Fibroblast of the conjunctiva (primary cell): ENCODE measurements at places on chromosomes 13 and 19.
A peak's percentile ranks its signal among the peaks of the same experiment; 100 is the strongest.

DNA sequence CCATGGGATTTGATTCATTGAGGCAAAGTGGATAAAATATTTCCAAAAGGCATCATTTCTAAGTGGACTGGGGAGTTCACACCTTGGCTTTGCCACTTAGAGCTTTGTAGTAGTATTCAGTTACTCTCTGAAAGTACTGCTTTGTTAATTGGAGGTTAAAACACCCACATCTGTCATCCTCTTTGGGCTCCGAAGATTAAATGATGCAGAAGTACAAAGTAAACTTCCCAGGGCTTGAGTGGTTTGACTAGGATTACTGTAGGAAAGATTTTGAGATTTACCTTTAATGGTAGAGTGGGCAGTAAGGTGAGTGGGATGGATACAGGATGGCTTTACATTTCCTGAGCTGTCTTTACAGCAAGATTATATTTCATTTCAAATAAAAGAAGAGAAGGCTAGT lies 42.4 kb downstream of the WASF3 start:
- DNase-seq: no peak

GRCh38 chr13:86464193-86464592 lies 665.0 kb upstream of the SLITRK6 start:
- no peak for DNase-seq

GRCh38 chr13:71358218-71358617 lies 508.8 kb downstream of the DACH1 start:
- no peak for DNase-seq

- no peak for DNase-seq
These were observed 54.0 kb upstream of the TNFRSF19 start for GRCh38 chr13:23516190-23516589.

GRCh38 chr19:45144431-45145269 lies 16.1 kb downstream of the NKPD1 start:
- DNase-seq: no peak

- DNase-seq: no peak
These were observed 14.7 kb downstream of the MAG start for GRCh38 chr19:35306473-35307246.

DNA sequence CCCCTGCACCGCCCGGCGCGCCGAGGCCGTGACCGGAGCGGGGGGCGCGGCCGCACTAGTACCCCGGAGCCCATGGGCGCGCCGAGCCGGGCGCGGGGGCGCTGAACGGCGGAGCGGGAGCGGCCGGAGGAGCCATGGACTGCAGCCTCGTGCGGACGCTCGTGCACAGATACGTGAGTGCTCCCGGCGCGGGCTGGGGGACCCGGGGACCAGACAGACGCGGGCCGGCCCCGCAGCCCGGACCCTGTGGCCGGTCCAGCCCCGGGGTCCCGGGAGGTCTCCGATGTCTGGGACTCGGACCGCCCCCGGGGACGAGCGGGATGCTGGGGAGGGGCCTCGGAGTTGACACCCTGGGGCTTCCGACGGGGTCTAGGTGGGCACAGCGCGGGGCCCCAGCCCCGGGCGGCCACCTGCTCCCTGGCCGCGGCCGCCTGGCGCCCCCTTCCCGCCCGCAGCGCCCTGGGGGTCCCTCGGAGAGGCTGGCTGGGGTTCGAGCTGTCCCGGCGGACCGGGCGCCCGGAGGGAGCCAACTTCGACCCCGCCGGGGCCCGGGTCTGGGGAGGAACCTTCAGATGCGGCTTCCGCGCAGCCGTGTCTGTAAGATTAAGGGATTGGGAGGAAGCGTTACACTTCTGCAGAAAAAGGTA lies 568 bp downstream of the ATP11A start:
- no peak for DNase-seq

- DNase-seq: no peak
These were observed at the start of gene HPN for GRCh38 chr19:35041548-35042055. Gene HPN, plus strand, starts transcription at chr19:35041721. Its CDS starts 786 bp downstream, at chr19:35042507.

GRCh38 chr13:20291675-20292074 lies 59.6 kb upstream of the GJB6 start:
- DNase-seq: no peak

DNA sequence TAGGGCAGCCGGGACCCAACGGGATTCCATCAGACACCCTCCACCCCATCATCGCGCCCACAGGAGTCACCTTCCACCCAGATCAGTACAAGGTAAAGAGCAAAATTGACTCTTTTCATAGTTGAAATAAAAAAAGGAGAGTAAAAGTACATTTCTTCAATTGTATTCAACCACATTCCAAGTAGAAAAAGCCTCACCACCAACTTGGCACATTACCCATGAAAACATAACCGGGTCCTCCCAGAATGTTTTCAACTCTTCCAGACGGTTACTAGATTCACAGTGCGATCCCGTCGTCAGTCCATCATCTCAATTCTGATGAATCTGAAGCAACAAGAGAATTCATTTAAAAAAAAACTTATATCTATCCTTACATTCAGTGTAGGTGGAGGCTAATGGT lies 125.2 kb downstream of the RAB20 start:
- DNase-seq: no peak

DNA sequence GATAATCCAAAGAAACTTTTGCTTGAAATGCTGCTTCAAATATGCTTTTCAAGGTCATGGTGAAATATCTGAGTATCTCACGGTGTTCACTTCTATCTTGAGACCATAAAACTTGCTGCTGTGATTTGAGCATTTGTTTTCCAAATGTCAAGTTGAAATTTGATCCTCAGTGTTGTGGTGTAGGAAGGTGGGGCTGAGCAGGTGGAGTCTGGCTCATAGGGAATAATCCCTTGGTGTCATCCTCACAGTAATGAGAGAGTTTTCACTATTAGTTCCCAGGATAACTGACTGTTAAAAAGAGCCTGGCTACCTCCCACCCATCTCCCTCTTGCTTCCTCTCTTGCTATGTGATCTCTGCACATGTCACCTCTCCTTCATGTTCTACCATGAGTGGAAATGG lies 858.0 kb upstream of the SLITRK5 start:
- no peak for DNase-seq

DNA sequence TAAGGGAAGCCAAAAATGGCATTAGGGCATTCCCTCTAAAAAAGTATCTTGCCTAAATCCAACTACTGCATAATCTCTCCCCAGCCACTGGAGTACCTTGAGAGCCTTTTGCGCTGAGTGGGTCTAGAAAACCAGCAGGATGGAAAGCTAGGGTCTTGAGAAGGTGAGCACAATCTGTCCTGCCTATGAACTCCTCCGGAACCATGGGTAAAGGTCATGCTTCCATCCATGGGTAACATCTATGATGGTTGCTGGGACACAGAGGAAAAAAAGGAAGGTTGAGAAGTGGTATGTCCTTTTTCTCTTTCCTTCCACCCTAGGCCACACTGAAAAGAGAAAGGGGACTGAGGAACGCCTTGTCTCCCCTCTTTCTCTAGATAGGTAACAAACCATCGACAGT lies 52.4 kb downstream of the ZNF676 start:
- no peak for DNase-seq

GRCh38 chr13:32314271-32315237 lies 609 bp downstream of the ZAR1L start:
- no peak for DNase-seq

DNA sequence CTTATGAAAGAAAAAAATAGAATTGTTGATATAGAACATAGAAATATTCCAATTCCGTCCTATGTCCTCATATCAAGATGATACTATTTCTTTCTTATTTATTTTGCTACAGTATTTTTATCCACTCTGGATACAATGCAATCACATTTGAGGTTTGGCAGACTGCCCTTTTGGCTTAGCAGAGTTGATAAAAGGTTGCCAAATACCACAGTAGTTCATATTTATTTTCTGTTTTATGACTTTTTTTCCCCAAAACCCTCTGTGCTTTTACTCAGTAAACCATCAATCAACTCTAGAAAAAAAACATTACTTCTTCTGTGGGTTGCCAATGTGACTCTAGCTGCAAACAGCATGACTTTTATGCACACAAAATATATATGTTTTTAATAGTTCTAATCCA lies 424.5 kb downstream of the PCDH9 start:
- DNase-seq: peak; percentile 39

GRCh38 chr19:33064458-33064791 lies 263 bp downstream of the RHPN2 start:
- DNase-seq: no peak

DNA sequence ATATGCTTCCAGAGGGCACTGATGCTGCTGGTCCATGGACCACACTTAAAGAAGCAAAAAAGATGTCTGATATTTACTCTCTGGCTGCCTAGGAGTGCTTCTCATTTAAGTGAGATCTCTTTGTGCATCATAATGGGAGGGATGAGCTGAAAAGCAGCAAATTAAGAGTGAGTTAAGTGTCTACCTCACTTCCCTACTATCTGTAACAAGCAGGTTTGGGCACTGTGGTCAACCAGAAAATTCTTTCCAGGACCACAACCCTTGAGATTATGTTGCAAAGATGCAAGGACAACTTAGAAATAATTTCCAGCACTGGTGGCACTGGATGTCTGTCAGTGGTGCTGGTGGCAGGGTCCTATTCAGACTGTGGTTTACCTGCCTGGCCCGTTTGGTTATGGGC lies 52.1 kb upstream of the USPL1 start:
- DNase-seq: no peak

DNA sequence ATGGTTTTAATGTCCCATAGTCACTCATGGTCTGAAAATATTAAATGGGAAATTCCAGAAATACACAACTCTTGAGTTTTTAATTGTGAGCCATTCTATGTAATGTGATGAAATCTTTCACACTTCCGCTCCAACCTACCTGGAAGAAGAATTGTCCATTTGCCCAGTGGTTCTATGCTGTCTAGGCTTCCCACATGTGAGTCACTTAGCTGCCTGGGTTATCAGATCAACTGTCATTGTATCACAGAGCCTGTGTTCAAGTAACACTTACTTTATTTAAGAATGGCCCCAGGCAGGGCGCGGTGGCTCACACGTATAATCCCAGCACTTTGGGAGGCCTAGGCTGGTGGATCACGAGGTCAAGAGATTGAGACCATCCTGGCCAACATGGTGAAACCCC lies 1450.5 kb downstream of the EFNB2 start:
- no peak for DNase-seq

DNA sequence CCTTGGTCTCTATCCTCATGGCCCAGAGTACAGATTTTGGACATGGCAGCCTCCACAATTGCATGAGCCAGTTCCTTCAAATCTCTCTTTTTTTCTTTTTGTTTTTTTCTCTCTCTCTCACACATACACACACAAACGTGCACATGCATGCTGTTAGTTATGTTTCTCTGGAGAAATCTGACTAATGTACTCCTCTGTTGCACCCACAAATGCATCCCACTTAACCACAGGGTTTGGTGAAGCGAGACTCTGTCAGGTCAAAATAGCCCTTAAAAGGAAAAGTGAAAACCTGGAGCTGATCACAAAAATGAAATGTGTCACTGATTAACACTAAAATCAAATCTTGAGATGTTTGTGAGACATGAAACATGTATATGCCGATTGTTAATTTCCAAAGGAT lies 374.6 kb upstream of the ARGLU1 start:
- DNase-seq: no peak

- DNase-seq: no peak
These were observed 167.4 kb upstream of the STARD13 start for GRCh38 chr13:33452873-33453517.

- DNase-seq: no peak
These were observed 91.0 kb downstream of the FGF14 start for GRCh38 chr13:102310691-102311418.

DNA sequence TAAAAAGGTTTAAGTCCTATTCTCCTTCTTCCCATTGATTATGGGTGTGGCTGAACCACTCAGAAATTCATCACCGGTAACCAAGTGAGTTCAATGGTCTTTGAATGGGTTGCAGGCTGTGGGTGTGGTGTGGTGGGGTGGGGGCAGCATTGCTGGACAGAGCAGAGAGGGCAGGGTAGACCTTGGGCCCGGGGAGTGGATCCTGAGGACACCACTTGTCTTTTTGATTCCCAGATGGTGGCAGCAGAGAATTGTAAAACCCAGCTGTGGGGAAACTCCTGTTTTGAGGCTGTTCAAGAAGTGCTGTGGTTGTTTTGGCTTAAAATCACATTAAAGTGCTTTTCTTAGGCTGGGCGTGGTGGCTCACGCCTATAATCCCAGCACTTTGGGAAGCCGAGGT lies 45.8 kb upstream of the RGCC start:
- peak; percentile 38 for DNase-seq

DNA sequence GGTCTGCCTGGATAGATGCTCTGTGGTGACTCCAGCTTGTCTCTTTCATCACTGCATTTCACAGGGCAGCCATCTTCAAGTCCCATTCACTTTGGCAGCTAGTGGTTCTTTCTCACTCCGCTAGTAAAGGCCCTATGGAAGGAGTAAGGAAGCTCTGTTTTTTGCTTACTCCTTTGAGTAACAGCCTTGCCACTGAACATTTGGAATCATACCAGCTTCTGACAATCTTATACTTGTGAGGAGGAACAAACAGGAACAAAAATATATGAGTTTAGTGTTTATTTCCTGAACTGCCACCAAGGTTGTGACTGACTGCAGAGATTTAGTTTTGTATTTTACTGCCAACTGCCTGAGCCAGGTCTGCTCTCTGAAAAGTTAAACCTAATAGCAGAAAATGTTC lies 38.7 kb downstream of the KCTD4 start:
- DNase-seq: no peak

DNA sequence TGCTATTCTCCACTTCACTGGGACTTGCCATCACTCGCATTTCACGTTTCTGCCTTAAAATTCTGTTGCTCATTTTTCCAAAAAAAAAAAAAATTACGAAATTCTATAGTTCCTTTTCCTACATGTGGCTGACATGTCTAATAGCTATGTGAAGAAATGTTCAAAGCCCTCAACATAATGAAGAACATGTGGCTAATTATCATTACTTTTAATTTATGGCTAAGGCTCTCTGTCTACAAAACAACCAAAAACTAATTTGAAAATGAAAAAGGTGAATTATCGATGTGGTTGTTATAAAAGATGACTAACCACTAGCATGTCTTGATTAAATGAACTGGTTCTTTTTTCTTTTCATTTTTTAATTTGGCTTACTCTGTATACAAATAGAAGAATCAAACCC lies 940.0 kb downstream of the EFNB2 start:
- DNase-seq: no peak

DNA sequence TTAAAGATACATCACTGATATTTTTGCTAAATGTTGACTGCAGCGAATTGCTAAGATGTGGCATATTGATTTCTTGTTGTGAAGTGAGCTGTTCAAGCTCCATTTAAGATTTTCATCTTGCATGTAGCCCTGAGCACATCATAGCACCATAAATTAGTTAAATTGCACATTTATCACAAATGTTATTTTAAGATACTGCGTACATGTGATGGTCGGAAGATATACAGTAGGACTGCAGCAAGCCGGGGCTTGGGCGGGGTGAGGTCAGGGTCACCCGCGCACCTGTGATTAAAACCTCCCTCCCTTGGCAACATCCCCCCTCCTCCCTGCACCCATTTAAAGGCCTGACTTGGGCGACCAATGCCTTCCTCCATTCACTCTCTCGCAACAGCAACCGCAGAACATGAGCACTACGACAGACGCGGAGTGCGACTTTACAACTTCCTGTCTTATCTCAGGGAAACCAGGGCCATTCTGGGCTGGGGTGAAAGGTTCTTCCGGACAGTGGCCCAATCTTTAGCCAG lies 76.6 kb downstream of the TSHZ3 start:
- DNase-seq: no peak

DNA sequence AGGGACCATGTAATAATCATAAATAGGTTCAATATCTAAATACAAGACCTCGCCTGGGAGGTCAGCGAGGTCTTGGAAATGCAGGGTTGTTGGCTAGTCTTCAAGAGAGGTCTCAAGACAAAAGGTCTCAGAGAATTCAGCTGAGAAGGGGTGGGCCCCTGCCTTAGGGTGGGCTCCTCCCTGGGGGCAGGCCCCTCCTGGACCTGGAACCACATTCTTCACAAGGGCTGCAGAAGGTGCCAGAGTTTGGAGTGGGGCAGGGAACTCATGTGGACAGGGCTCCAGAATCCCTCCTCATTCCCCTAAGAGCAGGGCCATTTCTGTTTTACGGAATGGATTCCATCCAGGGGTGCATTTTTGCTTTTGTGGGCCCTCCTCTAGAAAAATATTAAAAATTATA lies 10.2 kb downstream of the CEACAM18 start:
- DNase-seq: no peak
